Endothelial cell (in vitro differentiated cells): ENCODE measurements at places on chromosomes 13 and 19. TPM values are rescaled to one million over a fixed set of nuclear protein-coding genes. Genes with fewer than 3 reads are reported as not detected.

DNA sequence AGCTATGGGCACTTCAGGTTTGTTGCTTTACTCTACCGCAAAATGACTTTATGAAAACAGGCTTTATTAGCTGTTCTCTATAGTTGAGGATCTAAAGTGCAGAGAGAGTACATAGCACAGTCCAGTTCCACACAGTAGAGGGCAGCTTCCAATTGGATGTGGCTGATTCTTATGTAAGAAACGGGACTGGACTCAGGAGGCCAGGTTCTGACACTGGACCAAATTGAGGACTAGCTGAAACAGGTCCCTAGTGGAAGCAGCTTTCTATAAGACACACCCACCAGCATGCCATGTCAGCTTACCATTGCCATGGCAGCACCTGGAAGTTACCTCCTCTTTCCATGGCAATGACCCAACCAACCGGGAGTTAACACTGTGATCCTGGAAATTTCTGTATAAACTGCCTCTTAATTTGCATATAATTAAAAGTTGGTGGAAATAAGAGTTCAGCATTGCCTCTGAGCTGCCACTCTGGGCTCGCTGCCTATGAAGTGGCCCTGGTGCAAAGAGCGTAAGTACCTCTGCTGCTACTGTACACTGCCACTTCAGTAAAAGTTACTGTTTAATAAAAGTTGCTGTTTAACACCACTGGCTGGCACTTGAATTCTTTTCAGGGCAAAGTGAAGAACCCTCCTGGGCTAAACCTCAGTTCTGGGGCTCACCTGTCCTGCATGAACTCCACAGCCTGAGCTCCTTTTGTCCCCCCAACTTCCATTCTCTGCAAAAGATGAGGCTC is 211.9 kb upstream of the SLC10A2 start:
- DNase-seq = no peak

- no peak for DNase-seq
Measured at GRCh38 chr13:99977334-99977911, 4.2 kb upstream of the ZIC2 start.

TEX29 gene
- total RNA-seq = 0.54 TPM

- no peak for DNase-seq
Measured at GRCh38 chr19:15587663-15588062, 27.4 kb upstream of the CYP4F8 start.

PEX11G gene
- total RNA-seq = 3.8 TPM

LRRC25 gene
- total RNA-seq = not detected

- DNase-seq = no peak
Measured at GRCh38 chr19:2733930-2734588, 5.8 kb downstream of the SLC39A3 start.

DNA sequence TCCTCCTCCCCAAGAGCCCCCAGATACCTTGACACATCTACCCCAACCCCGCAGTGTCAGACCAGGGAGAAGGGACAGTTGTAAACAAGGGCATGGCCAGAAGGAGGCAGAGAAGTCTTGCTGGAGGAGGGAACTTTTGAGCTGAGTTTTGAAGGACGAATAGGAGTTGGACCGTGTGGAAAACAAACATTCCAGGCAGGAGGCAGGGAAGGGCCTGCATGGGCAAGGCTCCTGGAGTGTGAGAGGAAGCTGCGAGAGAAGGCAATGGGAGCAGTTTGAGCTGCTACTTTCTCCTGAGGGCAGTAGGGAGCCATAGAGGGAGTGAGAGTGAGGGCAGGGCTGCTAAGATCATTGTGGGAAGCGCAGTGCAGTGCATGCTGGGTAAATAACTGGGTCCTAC is 23.3 kb downstream of the IL12RB1 start:
- peak; percentile 33 for DNase-seq

DNA sequence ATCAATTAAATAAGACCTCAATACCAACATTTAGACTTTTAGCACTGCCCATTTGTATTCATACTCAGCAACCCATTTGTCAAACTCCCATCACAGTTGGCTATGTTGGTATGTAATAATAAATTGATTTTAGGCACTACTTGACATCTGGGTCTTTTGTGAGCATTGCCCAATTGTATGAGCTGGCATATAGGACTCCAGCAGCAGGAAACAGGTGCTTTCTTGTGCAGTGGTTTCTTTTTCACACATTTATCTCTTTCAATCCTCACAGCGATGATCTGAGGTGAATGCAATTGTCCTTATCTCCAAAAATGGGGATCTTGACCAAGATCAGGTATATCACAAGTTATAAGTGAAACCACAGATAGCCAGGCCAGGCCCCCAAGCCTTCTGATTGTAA is 96.9 kb upstream of the OXGR1 start:
- DNase-seq = no peak

- DNase-seq = peak; percentile 47
Measured at GRCh38 chr13:24922387-24922744, 158.4 kb downstream of the RNF17 start.

ASPDH gene
- total RNA-seq = not detected

- peak; percentile 79 for DNase-seq
Measured at GRCh38 chr19:15199661-15200552, 888 bp downstream of the NOTCH3 start.

- no peak for DNase-seq
Measured at GRCh38 chr19:38551450-38551813, 66.3 kb downstream of the MAP4K1 start.

- DNase-seq = no peak
Measured at GRCh38 chr19:15717809-15718208, 10.0 kb upstream of the OR10H2 start.

DNA sequence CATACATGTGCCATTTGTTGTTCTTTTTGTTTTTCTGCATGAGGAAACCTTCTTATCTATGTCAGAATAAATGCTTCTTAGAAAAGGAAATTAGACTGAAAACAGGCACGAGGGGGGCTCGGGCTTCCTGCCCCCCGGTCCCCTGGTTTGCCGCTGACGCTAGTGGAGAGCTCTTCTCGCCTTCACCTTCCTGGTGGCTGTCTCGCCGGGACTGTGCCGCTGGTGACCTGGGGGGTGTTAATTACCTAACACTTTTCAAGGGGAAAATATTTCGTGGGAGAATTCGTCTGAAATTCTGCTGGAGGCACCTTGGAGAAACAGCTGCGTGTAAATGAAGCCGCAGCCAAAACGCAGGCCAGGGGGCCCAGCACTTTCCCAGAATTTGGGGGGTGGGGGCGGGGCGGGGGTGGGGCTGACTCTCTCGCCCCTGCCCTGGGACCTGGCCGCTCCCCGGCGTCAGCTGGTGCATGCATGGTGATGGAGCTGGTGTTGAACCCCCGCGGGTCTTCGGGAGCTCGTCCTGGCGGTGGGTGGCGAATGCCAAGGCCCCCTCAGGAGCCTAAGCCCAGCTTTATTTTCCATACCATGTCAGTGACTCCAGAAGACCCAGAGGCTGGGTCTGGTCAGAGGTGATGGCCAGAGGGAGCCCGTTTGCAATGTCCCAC is 58.3 kb upstream of the MCF2L start:
- no peak for DNase-seq

- DNase-seq = no peak
Measured at GRCh38 chr13:38398711-38399493, 49.3 kb downstream of the UFM1 start.

TYK2 gene
- 143 TPM for total RNA-seq

GRCh38 chr13:34371108-34371507 is 553.2 kb downstream of the RFC3 start:
- no peak for DNase-seq

LYPD3 gene
- total RNA-seq = 0.67 TPM

COL4A1 gene
- 2,720 TPM for total RNA-seq

- no peak for DNase-seq
Measured at GRCh38 chr13:27928353-27928804, 8.6 kb downstream of the PDX1 start.

SMIM7 gene
- total RNA-seq = 53.2 TPM

DNA sequence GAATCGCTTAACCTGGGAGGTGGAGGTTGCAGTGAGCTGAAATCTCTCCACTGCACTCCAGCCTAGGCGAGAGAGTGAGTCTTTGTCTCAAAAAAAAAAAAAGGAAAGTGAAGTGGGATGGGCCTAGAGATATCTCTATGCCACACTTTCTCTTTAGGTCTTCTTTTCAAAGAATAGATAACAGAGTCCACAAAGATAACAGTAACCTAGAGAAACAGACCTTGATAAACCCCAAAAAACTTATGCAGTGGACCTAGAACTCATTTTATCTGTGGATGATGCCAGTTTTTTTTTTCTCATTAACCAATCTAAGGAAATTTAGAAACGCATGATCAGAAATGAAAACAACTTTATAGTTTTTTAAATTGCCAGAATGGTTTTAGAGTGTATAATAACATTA is 227.4 kb downstream of the LHFPL6 start:
- DNase-seq = no peak

DNA sequence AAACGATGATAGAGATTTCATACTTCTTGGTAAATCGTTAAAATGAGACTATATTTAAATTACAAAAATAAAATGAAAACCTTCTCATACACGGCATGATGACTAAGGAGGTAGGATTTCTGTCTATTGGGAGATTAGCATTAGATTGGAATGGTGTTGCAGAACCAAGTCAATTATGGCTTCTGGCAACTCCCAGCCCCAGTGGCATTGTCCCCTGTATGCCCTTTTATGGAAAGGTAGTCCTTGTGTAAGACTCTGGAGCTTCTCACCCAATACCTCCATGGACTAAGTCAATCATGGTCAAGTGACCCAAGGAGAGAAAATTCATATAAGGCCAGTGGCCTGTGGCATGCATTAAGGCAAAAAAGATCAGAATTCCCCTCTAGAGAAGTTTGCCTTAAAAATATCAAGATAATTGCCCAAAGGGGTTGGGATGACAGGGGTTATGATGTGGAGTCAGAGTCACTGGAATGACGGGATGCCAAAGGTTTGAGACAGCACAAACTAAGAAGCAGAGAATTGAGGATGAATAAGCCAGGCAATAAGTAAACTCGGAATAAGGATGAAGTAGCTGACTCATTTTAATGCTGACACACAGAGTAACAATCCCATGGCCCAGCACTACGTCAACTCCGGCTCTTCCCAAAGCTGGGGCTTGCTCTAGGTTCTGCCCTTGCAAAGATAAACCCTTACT is 57.8 kb upstream of the POSTN start:
- no peak for DNase-seq

DNA sequence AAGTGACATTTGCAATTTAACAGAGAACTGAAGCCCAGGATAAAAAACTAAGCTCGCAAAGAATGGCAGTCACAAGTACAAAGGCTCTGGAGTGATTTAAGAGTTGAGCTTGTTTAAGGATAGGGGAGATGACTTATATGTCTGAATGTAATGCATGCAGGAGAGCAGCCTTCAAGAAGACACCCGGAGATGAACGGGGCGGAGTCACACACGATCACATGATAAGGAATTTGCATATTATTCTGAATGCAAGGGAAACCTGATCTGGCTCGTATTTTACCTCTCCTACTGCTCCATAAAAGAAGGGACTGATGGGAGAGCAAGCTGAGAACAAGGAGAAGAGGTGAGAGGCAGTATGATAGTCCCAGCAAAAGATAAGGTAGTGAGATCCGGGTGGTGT is 12.9 kb downstream of the TBC1D4 start:
- DNase-seq = no peak

TNFSF13B gene
- total RNA-seq = 1.8 TPM

- DNase-seq = no peak
Measured at GRCh38 chr19:35041548-35042055, at the start of gene HPN. TSS of gene HPN (plus strand) at chr19:35041721. CDS start at chr19:35042507, 786 bp downstream.

DNA sequence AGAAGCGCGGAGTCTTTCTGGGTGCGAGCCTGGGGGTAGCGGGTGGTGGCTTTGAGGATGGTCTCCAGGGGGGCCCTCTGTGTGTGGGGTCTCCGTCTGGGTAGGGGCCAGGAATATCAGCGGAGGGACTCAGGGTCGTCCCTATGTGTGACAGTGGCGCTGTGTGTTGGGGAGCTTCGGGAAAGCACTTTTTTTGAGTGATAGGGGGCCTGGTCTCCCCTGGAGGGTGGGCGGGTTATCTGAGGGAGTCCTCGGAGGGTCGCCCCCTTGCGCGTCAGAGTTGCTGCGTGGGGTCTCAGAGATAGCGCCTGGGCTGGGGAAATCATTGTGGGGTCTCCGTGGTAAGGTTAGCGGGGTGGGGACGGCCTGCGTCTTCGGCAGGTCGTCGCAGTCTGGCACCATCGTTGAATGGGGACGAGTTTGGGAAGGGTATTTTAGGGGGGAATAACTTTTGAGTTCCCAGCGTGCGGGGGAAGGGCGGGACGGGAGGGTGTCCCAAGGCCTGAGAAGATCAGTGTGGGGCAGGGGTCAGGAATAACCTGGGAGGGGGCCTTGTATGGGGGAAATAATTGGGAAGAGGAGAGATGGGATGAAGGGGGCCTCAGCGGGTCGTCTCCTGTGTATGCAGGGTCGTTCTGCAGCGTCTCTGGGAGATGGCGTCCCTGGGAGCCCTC is 857 bp downstream of the IER2 start:
- peak; percentile 16 for DNase-seq

- DNase-seq = no peak
Measured at GRCh38 chr19:27772059-27772458, 1440.9 kb downstream of the UQCRFS1 start.

DNA sequence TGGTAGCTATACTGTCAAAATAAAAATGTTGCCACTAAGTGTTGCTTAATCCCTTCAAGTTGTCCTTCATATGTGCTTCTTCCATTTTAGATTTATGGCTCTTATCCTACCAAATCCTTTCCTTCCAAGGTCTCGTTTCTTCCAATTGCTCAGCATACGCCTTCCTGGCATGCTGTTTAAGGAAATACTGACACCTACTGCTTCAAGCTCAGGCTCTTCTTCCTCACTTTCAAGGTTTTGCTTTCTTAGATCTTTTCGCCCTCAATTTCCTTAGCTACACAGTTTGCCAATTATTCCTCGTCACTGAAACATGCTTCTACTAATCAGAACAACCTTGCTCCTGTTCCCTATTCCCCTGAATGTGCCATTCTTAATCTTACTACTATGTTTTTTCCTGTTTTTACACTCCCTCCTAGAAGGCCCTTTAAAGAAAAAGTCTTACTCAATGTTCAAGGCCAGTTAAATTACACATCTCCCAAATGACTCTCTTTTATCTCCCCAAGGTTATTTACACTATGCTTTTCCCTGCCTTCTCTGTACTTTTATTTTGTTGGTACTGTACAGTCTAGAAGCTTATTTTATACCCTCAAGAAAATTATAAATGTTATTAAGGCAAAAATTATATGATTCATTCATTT is 343.1 kb downstream of the MZT1 start:
- no peak for DNase-seq

SHKBP1 gene
- total RNA-seq = 84.6 TPM

GRCh38 chr13:22095794-22096193 is 424.9 kb downstream of the FGF9 start:
- DNase-seq = no peak

DNA sequence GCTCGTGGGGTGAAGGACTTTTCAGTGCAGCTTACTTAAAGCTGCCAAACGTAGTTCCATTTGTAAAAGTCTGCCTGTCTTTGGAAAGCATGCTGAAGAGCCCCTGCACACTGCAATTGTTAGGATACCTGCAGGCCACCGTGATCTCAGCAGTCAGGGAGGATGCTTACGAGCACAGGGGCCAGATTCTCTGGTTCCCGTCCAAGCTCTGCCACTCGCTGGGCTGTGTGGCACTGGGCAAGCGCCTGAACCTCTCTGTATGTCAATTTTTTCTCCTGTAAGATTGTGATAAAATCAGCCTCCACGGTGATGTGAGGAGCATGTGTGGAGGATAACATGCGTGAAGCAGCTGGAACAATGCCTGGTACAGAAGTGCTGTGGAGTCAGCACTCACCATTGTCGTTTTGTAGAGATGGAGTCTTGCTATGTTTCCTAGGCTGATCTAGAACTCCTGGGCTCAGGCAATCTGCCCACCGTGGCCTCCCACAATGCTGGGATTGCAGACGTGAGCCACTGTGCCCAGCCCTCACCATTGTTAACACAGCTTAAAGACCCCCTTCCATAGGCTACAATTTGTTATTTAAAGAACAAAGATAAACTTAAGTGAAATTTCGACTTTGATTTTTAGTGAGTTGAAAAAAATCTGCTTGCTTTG is 3.5 kb downstream of the ADPRHL1 start:
- no peak for DNase-seq

DAND5 gene
- total RNA-seq = 0.69 TPM
